ENCODE measurements at places on chromosomes 7 and 10.

DNA sequence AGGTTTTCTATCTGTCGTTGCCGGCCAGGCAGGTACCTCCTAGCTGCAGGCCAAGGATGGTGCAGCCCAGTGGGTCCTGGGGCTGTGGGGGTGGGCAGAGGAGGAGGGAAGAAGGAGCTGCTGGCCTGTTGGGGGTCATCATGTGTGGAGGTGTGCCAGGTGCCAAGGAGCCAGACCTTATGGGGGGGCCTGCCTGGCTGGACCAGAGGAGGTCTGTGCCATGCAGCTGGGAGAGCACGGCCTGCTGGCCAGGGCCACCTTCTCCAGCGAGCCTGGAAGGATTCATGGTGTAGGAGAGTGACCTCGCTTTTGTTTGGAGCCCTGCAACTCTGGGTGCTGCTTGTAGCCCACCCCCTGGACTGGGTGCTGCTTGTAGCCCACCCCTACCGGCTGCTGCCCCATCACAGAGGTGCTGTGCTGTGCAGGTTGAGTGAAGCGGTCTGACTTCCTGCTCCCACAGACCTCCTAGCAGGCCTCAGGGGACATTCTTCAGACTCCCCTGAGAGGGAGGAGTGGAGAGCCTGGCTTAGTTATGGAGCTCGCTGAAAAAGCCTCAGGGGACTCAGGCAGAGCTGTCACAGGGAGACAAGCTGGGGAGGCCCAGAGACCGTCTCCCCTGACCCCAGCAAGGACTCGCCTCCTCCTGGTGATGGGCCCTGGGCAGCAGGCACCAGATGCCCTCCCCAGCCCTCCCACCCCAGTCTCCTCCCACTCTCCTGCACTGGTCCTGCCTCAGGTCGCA lies 67.7 kb upstream of the AQP1 start:
- DNase-seq, result no peak

DNA sequence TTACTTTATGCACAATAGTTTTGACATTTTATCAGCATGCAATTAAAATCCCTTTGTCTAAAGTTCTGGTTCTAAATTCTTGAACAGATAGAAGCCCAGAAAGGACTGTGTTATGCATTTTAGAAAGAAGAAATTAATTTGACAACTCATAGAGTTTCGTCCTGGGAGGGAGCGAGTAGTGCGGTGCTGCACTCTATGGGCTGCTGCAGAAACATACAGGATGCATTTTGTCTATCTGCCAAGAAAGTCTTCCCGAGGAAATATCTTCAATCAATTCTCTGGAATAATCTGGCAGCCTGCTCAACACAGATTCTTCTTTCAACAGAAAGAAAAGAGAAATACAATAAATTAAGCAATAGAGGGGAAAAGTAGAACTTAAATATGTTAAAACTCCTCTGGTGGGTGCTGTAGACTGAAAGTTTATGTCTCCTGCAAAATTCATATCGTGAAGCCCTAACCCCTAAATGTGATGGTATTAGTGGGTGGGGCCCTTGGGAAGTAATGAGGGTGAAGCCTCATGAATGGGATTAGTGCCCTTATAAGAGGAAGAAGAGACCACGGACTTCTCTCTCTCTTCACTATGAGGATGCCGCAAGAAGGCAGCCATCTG lies 39.0 kb upstream of the IFRD1 start:
- DNase-seq, result no peak

GRCh38 chr10:101618871-101619270 lies 30.8 kb downstream of the DPCD start:
- DNase-seq, result no peak

- no peak for DNase-seq
These were observed 143.6 kb downstream of the CDK14 start for GRCh38 chr7:90739716-90740115.

GRCh38 chr10:30974773-30975415 lies 56.8 kb downstream of the ZNF438 start:
- DNase-seq, result no peak

DNA sequence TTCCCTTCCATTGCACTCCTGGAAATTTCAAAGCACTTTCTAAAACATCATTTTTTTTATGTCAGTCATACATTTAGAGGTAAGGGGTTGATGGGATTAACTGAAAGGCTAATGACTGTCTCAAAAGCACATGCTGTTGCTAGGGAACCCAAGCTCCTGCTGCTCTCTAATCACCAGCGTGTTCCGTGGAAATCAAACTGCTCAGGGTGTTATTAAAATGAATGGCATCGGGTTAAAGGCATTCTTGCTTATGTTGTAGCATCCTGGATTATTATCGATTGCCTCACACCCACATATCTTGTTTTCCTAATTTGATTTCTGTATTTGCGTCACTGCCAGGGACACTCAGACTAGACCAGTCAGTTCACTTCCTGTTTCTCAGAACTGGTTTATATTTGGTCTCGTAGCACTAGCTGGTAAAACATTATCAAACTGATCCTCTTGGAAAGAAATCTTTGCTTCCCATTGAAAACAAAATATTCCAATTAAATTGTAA lies 216.5 kb upstream of the MKLN1 start:
- DNase-seq, result no peak

DNA sequence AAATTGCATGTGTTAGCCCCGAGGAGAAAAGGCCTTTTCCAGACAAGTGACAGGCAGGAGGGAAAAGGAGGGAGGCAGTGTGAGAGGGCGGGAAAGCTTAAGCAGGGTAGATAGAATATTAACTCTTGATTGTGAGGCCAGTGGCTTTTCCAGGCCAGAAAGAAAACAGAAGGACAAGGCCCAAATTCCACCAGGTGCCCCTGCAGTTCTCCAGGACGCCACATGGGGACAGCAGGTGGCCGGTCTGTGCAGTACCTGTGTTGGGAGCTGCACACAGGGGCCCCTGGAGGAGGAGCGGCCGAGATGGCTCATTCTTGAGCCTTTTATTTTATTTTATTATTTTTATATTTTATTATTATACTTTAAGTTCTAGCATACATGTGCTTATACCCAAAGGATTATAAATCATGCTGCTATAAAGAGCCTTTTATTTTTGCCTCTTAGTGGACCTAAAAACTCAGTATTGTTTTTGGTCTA lies 141.3 kb upstream of the KLF14 start:
- DNase-seq, result no peak

DNA sequence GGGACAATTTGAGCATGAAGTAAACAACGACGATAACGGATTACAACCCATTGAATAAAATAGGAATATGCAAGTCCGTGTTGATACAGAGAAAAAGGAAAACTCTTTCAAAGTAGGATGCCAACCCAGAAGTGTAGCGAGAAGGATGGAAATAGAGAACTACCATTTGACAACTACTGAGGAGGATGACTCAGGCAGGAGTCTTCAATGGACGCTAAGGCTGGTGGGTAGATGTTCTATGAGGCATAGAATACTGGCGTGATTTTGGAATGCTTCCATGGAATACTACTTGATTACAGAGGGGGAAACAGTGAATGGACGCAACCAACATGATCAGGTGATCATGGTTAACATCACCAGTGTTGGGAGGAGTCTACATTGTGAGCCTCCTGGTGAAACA lies 828 bp upstream of the CFAP70 start:
- DNase-seq, result no peak

- no peak for DNase-seq
These were observed 237.1 kb upstream of the FAM3C start for GRCh38 chr7:121633186-121633585.

DNA sequence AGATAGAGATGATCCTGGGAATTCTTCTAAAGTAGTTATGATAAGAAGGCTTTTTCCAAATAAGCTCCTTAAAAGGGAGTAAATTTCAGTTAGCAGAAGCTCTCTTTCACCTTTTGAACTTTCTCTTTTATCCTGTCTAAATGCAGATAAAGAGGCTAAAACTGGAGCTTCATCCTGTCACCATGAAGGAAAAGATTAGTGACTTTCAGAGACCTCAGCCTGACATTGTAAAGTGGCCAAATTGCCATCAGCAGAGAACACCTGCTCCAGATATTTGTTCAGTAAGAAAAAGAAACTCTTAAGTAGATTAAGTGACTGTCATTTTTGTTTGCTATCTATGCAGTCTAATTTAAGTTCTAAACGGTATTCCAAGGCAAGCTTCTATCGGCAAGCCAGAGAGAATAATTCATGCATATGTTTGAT lies 18.3 kb downstream of the VWDE start:
- DNase-seq, result no peak

- no peak for DNase-seq
These were observed 176.6 kb downstream of the BMPER start for GRCh38 chr7:34081935-34082334.

GRCh38 chr10:102501201-102502028 lies 1.1 kb downstream of the ACTR1A start:
- no peak for DNase-seq

DNA sequence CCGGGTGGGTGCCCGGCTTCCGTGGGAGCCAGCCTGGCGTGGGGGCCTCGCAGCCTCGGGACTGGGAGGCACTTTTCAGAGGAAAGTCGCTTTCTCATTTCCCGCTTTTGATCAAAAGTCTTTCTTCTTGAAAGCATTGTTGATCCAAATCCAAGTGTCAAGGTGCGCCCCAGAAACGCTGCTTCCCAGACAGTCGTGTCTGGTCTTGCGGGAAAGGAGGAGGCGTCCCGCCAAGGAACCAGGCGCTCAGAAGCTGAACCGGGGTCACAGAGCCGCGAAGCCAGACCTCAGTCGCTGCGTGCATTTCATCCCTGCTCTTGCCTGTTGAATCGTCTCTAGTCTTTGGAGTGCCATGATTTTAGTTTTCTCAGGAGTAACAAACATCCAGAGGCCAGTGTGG lies 1.1 kb upstream of the BNIP3 start:
- no peak for DNase-seq

DNA sequence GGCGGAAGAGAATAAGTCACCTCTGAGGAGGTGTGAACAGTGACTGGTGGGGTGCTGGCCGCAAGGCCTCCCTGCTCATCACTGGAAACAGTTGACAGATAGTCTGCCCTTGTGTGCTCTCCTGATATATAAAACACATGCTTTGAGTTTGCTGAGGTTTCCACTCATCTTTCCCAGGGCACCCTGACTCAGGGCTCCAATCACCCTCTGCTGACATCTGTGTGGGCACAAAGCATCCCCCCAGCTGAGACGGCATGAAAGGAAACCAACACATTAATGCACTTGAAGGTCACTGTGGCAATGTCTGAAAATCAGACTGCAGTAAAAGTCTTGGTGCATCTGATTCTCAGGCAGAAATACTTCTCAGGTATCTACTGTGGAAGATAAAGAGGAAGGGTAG lies 49.8 kb downstream of the EPDR1 start:
- DNase-seq, result no peak

DNA sequence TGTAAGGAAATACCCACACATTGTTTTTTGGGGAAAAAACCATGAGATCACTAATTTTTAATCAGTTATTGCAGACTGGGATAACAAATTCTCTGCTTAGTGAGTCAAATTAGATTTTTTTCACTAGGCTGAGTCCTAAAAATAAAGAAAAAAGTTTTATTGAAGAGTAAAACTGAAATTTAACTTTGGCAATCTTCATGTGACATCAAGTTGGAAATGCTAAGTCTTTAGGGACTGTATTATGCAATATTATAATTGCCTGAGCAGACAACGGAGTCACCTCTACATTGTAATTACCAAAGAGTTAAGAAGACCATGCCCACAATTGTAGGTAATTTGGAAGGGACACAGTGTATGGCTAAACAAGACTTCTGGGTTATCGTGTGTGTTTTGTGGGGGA lies 2.2 kb upstream of the CLEC5A start:
- DNase-seq, result no peak

DNA sequence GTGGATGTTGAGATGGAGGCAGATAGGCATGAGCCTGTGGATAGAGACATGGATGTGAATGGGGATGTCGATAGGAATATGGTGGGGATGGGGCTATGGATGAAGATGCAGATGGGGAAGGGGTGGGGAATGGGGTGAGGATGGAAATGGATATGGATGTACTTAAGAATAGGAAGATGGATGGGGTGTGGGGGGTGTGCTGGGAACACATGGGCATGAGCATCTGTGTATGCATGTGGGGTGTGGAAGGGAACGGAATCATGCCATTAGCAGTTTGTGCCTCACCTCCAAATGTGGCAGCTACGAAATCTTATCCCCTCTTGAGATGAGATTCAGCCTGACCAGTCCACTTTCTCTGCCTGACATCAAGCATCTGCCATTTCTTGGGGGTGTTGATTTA lies 359.5 kb upstream of the MGMT start:
- DNase-seq, result no peak

- no peak for DNase-seq
These were observed 7.3 kb upstream of the GRIFIN start for GRCh38 chr7:2483494-2483893.

DNA sequence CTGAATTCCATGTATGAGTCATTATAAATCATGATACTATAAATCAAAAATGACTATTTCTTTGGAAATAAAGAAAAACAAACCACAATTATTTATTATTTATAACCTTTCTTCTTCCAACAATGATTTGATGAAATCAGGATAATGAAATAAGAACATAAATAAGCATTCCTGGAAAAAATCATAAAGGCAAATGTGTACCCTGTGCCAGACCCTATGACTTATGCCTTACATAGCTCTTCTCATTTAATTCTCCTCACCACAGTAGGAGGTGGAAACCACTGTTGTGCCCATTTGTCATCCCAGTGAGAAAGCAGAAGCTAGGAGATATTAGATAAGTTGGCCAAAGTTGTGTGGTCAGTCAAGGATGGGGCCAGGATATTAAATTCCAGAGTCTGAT lies 255.1 kb downstream of the DOCK4 start:
- no peak for DNase-seq

GRCh38 chr7:80895056-80895455 lies 23.8 kb downstream of the SEMA3C start:
- DNase-seq, result no peak

GRCh38 chr7:100641860-100642533 lies 645 bp upstream of the TFR2 start:
- DNase-seq, result no peak

DNA sequence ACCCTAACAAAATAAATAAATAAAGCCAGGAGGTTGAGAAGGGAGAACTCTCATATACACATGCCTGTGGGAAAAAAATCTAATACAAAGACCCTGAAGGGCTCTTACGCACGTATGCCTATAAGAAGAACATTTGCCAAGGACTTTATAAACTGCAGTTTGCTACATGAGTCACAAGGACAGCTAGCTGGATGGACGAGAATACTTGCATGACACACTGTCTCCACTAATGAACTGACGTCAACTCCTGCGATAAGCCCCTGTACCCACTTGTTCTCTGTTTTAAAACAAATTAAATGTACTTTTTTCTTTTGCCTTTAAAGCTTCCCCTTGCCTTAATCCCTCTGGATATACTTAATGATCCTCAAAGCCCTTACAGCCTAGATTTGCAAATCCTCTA lies 374.6 kb upstream of the GHITM start:
- no peak for DNase-seq

GRCh38 chr10:1301143-1301542 lies 245.0 kb downstream of the WDR37 start:
- DNase-seq, result no peak

All from stimulated activated CD4-positive, alpha-beta T cell treated with anti-CD3 and anti-CD28 coated beads, Interleukin-15, amount 100 ng/mL, for 1 hour (primary cell).